NCI-H524 treated with DMSO at 0.1 percent for 48 hours (cell line): ENCODE measurements at places on chromosomes 6 and 20.

- DNase-seq: no peak
Measured at GRCh38 chr20:47612670-47613069, 111.0 kb downstream of the NCOA3 start.

- DNase-seq: no peak
Measured at GRCh38 chr6:154157706-154158105, 118.7 kb downstream of the OPRM1 start.

DNA sequence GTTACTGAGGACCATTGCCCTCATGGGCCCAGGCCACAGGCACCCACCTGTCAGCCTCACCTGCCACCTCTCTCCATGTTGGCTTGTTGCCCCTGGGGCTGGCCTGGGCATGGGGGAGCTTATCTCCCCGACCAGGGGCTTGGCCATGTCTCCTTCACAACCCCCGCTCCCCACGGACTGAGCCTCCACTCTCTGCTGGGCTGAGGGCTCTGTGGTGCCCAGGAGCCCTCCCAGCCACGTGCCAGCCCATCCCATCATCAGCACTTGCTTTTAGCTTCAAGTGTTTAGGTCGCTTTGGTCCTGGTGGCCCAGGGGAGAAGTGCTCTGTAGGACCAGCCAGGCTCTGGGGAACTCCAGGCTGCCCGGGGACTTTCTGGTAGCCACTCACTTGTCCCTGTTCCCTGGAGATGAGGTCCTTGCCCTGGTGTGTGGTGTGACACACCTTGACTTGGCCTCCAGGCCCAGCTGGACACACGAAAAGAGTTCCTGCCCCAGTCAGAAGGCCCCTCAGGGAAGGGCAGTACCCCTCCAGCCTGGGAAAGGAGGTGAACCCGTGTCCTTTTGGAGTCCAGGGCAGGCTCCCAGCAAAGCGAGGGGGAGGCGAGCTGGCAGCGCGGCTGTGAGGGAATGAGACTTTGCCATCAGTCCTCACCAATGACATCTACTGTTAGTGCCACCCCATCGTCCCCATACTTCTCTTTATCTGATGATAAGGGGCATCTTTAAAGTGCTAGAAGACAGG lies 352.6 kb downstream of the ZFAND3 start:
- DNase-seq: no peak

DNA sequence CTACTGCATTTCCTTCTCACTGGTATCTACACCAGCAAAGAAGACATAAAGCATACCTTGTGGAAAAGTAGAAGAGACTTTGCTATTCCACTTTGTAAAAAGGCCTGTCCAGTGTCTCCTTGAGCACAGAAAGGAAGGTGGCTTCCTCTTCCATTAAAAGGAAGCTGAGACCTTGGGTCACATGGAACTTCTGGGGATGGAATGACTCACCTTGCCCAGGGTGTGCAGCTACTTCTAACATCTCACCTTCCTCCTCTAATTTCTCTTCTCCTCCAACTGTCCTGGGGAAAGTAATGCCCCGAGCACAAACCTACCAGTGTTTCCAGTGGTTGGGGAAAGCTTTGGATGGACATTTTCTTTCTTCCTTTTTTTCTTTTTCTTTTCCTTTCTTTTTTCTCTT lies 848.8 kb upstream of the MAP3K7 start:
- no peak for DNase-seq

DNA sequence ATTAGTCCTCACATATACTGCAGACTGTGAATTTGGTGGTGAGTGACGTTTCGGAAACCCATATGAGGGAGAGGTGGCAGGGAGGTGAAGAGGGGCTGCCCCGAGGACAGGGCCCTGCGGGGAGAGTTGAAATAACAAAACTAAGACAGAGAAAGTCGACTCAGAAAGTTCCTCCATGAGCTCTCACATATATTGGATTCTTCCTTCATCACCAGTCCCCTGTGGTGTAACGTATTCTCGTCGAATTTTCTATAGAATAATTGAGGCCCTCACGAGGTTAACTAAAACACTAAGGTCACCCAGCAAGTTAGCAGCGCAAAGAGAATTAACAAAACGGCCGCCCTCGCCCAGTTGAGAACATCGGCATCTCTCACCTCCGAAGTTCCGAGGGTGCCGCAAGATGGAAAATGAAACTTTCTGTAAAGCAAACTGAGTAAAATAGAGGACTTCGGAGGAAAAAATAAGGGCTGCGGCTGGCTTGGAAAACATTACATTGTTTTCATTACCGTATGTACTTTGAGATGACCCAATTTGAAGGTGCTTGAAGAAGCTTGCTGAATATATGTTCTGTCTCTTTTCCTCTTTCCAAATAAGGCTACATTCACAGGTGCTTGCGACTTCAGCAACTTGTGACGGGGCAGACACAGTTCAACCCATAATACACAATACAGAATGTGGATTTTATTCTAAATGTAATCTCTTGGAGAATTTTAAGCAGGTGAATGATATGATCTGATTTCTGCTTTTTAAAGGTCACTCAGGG lies 490.9 kb upstream of the JARID2 start:
- no peak for DNase-seq

DNA sequence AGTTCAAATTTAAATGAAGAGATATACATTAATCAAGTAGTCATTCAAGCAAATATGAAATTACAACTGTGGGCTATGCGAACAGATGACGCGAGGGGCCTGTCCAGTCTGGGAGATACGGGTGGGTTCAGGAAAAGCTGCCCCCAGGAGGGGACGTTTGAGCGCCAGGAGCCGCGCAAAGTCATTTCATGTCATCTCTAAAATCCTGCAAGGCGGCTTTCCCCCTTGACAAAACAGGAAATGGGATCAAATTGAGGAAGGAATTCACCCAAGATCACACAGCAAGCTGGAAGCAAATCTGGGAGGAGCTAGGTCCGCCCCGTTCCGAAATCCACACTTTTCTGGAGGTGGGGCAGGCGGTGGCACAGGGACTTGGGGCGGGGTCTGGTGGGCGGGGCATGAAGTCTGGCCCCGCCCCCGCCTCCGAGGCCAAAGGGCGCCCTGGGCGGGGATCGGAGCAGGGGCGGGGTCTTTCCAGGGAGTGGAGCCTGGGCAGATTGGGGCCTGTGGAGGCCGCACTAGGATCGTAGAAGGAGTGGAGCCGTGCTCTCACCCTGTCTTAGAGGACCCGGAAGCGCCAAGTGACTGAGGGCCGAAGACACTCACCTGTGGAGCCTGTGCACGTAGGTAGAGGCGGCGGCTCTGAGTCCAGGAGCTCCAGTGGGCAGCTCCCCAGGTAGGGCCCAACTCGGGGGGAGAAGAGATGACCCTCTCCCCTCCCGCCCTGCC lies at the start of gene LPIN3:
Gene LPIN3, plus strand, starts transcription at position 495 of the 729 bp plus-strand sequence. CDS start 4,983 bp downstream, outside the sequence.
- peak; percentile 38 for DNase-seq

- no peak for DNase-seq
Measured at GRCh38 chr6:157723376-157723775, 99.7 kb upstream of the SNX9 start.

GRCh38 chr6:157323255-157323965 lies at the start of gene TMEM242:
TMEM242 (minus strand) TSS chr6:157323519; CDS start chr6:157323499, 20 bp downstream.
- DNase-seq: no peak

DNA sequence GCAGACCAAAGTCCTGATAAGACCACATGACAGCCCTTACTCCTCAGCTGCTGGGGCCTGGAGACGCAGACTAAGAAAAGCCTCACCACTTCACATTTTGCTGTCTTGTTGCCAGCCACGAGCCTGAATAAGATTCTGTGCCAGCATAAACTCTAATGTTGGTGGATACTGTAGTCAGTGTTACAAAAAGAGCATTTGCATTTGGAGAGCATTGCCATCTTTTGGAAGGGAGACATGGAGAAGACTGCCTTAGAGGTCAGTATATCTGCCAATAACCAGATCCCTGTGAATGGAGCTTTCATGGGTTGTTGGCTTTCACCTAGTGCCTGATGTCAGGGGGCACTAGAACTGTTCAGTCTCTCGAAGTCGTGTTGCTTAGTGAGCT lies 315.2 kb downstream of the ZFAND3 start:
- DNase-seq: no peak

DNA sequence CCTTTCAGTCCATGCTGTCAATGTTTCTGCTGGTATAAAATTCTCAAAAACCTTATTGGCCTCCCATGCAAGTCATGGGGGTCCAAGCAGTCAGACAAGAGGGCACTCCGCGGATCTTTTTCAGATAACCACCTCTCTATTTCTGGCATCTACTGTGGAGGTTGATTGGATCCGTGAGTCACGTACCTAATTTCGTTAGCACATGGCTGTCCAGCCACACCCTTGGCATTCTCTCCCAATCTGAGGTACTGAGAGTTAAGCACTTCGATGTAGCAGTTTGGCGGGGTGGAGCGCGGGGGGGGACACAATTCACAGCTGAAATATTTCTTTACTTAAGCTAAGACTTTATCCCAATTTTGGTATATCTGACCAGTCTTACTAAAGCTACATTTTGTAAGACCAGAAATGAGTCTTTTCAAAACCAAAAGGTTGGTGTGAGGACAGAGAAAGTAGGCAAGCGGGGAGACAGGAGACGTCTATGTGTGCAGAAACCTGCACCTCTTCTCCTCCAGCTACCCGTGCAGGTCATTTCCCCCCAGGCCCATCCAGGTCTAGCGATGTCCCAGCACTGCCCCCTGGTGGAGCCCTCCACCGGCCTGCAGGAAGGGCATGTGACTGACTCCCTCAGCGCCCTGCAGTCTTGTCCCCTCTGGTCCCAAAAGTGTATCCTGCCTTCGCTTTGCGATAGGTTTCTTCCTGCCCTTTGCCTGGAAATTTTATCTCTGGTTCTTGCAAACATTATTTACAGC lies 113.1 kb downstream of the ADAT2 start:
- DNase-seq: no peak

- no peak for DNase-seq
Measured at GRCh38 chr6:89313006-89313405, 2.1 kb downstream of the GABRR2 start.

DNA sequence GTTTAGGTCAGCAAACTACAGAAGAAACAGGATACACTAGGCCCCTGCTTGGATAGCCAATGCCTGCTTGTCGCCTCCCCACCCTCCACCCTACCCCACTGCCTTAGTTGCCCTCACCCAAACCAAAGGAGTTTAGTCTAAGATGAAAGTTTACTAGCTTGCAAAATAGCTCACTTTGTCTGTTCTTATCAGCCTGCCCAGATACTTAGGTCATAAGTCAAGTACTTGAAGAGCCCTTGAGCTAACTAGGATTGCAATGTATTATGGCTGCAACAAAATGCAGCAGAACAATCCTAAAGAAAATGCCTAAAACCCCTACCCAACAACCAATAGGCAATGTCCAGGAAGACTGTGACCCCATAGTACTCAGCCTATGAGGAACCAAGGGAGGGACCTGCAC lies 7.3 kb upstream of the ENTPD6 start:
- DNase-seq: no peak

GRCh38 chr6:3803627-3804468 lies 45.3 kb upstream of the FAM50B start:
- DNase-seq: no peak

GRCh38 chr6:52611833-52612232 lies 35.0 kb upstream of the TRAM2 start:
- no peak for DNase-seq

DNA sequence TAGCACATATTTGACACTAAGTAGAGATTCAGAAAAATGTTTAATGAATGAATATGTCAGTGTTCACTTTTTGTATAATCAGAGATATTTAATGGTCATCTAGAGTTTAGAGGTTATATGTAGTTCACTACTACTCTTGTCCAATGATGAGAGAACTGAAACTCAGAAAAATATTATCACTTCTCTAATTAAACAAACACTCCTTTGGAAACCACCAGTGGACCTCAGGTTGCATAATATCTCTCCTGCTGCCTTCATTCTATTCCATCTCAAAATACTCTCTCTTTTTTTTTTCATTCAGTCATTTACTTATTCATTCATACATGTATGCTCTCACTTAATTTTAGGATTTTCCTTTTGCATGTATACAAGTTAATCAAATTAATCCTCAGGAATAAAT lies 423.1 kb upstream of the RNF217 start:
- DNase-seq: no peak

GRCh38 chr6:82013561-82014530 lies 233.7 kb downstream of the IBTK start:
- DNase-seq: peak; percentile 33

DNA sequence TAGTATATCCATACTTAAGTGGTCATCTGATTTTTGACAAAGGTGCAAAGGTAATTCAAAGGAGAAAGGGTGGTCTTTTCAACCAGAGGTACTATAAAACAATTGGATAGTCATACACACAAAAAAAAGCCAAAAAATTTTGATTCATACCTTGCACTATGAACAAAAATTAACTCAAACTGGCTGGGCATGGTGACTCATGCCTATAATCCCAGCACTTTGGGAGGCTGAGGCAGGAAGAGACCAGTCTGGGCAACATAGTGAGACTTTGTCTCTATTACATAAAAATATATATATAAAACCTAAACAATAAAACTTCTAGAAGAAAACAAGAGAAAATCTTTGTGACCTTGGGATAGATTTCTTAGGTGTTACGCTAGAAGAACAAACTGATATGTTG lies 43.8 kb upstream of the ADIG start:
- no peak for DNase-seq

GRCh38 chr20:16397086-16397485 lies 176.2 kb downstream of the KIF16B start:
- DNase-seq: no peak

DNA sequence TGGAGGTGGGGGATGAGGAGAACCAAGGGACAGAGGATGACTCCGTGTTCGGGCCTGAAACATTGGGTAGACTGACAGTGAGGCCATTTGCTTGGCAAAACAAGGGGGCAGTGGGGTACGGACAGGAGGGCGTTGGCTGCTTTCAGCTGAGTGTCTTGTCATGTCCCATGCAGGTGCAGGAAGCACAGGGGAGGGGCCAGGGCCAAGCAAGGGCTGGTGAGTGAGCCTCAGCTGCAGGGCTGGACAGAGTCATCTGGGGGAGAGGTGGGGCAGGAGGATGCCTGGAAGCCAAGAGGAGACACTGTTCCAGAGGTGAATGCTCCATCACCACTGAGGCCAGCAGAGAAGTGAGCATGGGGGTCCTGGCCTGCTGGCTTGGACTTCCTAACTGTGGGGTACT lies 78.4 kb downstream of the ERMARD start:
- DNase-seq: no peak

- DNase-seq: no peak
Measured at GRCh38 chr6:41427642-41428335, 92.4 kb downstream of the NCR2 start.

DNA sequence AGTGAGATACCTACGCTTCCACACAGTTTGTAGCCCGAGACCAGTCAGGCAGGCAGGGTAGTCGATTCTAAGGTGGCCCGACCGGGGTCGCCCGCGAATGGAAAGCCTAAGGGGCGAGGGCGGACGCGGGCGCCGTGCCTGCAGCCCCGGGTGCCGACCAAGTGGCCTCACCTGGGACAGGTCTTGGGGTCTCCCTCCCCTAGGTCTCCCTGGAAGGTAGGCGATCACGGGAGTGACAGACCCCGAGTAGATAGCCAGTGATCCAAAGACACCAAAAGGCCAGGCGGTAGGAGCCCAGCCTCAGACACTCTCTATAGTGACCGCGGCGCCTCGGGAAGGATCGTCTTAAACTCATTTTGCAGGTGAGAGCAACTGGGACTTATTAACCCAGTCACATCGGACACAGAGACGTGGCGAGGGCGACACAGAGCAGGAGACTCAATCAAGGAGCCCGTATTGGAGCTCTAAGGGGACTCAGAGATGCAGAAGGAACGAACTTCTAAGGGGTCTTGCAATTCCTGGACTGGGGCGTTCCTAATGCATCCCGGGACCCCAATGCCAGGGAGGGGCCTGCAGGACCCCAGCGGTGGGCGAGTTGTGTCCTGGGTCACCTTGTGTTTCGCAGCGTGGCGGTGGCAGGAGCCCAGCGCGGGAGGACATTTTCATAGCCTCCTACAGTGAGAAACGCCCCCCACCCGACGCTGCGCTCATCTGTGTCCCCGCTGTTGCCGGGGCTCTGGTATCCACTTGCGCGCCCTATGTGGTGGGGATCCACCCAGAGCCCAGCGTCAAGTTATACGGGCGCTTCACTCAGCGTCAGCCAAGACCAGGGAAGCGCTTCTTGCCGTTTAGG lies 2.1 kb upstream of the VSX1 start:
- no peak for DNase-seq
